ENCODE measurements at places on chromosomes 5 and 9.

- no peak for DNase-seq
These were observed 101.7 kb upstream of the LHFPL2 start for GRCh38 chr5:78750281-78750680.

DNA sequence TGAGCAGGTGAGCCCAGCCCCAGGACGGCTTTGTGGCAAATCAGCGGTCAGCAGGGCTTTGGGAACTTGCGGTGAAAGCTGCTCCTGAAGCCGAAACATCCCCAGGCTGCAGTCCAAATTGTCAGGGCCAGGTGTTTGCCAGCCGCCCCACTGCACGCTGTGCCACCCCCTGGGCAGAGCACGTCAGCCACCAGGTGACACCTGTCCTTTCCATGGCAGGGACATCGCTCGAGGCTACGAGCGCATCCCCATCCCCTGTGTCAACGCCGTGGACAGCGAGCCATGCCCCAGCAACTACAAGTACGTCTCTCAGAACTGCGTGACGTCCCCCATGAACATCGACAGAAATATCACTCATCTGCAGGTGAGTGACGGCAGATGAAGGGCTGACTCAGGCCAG is 64.4 kb upstream of the CACNA1B start:
- DNase-seq = peak; percentile 90

DNA sequence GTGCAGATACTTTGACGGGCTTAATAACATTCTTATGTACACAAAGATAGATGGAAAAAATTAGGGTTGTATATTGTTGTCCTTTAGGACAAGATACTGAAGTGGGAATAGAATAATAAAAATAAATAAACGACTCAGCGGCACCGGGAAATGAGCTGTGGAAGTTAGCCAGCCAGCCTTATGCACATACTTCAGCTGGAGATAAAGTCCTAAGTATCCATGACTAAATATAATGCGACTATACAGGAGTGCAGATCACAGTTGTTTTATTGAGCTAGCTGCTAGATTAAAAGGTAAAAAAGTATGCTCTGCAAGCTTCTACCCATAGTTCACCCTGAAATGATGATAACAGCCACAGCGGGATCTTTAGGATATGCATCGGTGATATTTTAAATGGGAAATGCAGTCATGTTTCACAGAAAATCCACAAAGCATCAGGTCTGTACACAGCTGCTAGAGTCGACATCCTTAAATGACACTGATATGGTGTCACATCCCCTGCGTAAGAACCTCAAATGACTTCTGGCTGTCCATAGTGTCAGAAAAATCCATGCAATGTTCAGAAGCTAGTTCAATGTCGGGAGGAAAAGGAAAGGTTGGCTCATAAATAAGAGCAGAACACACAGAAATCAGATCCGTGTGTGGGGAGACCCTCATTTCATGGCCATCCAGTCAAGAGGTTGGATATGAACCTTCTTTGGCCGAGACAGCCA is 392.8 kb upstream of the DAP start:
- DNase-seq = no peak

DNA sequence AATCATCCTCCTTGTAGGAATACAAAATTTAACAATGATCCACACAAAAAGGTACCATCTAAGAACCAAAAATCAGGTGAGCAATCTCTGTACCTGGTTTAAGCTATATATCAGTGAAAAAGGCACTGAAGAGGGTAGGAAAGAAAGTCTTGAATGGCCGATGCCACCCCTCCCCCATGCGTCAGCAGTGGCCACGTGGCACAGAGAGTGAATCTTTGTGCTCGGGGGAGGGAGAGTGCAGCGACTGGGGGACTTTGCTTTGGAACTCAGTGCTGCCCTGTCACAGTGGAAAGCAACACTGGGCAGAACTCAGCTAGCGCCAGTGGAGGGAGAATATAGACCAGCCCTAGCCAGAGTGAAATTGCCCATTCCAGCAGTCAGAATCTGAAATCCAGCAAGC is 28.3 kb upstream of the PDE4D start:
- DNase-seq = no peak

DNA sequence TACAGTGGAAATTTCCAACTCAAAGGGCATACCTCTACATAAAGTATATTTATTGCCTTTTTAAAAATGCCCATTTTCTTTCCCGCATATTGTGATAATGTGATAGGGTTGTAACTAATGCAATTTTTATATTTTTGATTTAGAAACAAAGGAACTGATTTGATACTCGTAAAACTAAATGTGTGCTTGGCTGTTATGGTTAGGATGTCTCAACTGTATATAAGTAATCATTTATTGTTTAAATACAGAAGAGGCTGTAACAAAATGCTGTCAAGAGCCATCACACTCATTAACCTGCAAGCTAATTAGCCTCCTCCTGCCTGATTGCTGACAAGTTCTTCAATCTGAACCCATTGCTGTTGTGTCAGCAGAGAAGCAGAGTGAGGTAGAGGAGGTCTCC is 149.2 kb downstream of the PBX3 start:
- DNase-seq = no peak

GRCh38 chr9:73667749-73668148 is 516.1 kb downstream of the ANXA1 start:
- DNase-seq = no peak

- DNase-seq = no peak
These were observed 65.5 kb downstream of the EBF1 start for GRCh38 chr5:159034083-159034824.

GRCh38 chr5:101943784-101944183 is 352.3 kb downstream of the SLCO4C1 start:
- no peak for DNase-seq

GRCh38 chr5:135473956-135474670 is 22.0 kb upstream of the TIFAB start:
- DNase-seq = no peak

DNA sequence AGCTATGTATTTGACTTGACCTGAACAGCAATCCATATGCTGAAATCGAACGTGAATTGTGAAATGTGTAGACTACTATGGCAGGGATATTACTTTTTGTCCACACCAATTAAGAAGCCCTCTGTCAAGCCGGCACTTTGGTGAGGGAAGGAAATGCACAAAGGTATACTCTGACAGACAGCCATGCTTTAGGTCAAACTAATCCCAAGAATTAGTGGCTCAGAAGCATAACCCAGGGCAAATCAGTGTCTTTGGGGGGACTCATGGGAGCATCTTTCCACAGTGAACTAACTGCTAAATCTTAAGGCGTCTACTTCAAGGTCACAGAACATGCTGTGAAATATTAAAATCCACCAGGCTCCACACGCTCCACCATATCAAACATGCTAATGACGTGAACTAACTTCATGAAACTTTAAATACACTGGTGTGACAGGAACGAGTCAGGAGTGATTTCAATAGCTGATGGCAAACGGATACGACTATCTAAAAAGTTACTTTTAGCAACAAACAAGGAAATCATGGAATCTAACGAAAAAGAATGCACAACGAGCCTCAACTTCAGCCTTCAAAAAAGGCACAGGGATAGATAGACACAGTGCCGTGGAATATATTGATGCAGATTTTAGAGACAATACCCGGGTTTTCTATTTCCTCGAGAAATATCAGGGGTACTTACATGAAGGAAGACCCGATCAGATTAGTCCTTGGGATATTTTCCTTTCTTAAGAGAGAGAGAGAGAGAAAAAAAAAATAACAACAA is 527 bp downstream of the MEF2C start:
- DNase-seq = no peak

DNA sequence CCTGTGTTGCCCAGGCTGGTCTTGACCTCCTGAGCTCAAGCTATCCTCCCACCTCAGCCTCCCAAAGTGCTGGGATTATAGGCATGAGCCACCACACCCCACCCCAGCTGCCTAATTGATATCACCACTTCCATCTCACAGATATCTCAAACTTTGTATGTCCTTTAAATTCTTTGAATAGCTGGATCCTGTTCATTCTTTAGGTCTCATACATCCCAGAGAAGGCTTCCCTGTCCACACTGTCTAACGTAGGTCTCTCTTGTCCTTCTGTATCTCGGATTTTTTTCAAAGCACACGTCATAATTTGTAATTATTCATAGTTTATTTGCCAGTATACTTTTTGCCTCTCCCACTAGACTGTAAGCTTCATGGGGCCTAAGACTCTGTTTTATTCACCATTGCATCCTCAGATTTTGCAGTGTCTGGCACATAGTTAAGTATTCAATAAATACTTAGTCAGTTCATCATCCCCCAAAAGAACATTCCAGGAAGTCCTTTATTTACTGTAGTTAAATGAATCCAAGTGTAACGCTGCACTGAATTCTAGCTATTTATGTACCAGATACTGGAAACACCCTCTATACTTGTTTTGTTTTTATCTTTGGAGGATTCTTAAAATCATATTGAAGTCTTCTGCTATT is 10.5 kb downstream of the ARSK start:
- no peak for DNase-seq

DNA sequence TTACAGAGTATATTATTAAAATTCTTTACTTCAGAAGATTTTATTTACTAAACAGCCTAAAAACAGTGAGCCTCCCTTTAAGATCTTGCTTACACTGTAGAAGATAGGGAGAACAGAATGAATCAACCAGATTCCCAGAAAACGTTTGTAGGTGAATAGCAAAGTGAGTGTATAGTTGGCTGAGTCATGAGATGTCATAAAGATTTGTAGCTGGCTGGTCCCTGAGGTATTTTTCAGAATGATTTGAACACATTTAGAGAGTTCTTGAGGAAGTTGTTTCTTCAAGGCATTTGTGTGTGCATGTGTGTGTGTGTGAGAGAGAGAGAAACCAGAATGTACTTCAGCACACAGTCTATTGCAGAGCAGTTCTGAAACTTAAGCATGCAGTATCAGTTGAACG is 159.4 kb upstream of the PRR16 start:
- no peak for DNase-seq

DNA sequence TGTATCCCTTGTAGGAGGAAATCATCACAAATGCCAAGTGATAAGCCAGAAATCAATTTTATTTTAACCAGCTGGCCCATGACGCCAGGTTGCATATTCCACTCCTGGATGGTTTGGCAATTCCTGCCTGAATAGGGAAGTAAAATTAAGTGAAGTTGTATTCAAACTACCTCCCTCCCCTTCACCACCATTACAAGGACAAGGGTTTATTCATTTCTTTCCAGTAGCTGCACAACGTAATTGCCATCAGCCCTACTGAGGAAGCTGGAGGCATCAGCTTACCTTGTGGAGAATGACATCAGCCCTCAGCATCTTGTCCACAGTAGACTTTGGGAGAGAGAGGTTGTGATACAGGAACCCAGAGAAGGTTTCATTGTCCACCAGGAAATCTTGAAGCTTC is 66.6 kb downstream of the ABCA1 start:
- DNase-seq = no peak

DNA sequence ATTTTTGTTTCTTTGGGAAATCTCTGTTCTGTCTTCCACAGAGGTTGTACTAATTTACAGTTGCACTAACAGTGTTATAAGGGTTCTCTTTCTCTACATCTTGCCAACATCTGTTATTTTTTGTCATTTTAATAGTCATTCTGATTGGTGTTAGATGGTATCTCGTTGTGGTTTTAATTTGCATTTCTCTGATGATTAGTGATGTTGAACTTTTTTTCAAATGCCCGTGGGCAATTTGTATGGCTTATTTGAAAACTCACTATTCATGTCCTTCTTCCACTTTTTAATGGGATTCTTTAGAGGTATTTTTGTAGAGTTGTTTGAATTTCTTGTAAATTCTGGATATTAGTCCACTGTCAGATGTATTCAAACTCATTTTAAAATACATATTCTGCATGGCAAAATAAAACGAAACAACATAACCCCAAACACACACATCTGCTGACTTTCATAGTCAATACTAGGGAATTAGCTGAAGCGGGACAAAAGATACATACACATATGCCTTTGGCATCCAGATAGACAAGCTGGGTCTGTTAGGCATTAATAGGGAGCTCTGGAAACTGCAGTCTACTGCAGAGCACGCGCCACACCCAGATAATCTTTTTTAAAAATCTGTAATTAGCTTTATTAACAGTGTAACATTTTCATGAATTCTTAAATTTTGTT is 5.8 kb upstream of the SPATA31C2 start:
- no peak for DNase-seq

- peak; percentile 74 for DNase-seq
These were observed 194.6 kb downstream of the OLFM1 start for GRCh38 chr9:135281791-135282737.

GRCh38 chr9:105403552-105404248 is 44.1 kb upstream of the FSD1L start:
- DNase-seq = no peak

DNA sequence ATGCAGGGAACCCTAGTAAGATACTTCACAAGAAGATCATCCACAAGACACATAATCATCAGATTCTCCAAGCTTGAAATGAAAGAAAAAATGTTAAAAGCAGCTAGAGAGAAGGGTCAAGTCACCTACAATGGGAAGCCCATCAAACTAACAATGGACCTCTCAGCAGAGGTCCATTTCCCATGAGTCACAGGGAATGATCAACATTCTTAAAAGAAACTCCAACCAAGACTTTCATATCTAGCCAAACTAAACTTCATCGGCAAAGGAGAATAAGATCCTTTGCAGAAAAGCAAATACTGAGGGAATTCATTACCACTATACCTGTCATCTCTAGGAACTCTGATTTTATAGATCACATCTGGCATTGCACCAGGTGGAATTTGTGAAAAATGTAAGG is 52.9 kb upstream of the SPATA31E1 start:
- no peak for DNase-seq

GRCh38 chr5:7754997-7755596 is 95.8 kb downstream of the CFAP90 start:
- DNase-seq = peak; percentile 17

DNA sequence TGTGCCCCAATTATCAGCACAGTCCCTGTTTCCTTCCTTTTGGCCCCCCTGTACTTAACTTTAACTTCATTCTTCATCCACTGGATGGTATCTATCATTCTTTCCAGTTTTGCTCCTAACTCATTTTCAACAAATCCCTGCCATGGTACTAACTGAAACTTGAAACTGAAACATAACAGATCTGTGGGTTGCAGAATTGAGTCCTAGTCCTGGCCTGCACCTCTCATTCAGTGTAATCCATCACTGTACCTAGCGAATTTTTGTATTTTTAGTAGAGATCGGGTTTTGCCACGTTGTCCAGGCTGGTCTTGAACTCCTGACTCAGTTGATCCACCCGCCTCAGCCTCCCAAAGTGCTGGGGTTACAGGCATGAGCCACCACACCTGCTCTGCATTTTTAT is 15.3 kb upstream of the PIK3R1 start:
- no peak for DNase-seq

- DNase-seq = no peak
These were observed 27.6 kb upstream of the TSLP start for GRCh38 chr5:111043712-111044506.

GRCh38 chr5:138873466-138874221 is 1.5 kb downstream of the LRRTM2 start:
- DNase-seq = no peak

DNA sequence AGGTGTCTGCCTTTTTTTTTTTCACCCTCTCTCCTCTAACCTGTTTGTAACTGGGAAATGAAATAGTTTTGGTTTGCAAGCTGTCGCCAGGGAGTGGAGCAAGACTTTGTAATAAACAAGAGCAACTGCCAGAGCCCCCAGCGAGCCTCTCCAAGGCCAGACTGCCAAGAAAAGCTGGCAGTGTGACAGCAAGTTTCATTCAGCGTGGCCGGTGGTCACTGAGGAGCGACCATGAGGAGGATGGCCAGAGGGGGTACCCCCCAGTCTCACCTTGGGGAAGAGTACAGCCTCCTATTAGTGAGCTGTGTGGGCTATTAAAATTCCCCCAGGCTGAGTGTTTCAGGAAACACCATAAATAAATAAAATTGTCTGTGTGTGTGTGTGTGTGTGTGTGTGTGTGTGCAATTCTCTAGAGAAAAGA is 49.9 kb downstream of the ZFAND5 start:
- DNase-seq = peak; percentile 50

Measured in COR-L47 (cell line).